ENCODE measurements at places on chromosomes 12 and 14.

- DNase-seq: no peak
Measured at GRCh38 chr14:49218436-49219092, 367.6 kb downstream of the RPS29 start.

- no peak for DNase-seq
Measured at GRCh38 chr12:94073441-94074051, 74.8 kb upstream of the PLXNC1 start.

GRCh38 chr12:91778938-91779400, 366.7 kb downstream of the BTG1 start:
- DNase-seq: peak; percentile 15

DNA sequence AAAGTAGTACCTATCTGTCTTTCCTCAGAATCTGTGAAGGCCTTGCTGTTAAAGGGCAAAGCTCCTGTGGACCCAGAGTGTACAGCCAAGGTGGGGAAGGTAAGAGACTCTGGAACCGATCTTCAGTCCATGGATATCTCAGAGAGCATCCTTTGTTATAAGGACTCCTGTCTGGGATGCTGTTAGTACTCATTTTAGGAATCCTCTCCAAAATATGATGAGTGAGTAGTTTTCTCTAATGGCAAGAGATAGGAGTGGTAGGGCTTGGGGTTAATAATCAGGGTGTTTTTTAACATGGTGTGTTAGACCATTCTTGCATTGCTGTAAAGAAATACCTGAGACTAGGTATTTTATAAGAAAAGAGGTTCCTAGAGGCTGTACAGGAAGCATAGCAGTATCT, 1.9 kb downstream of the PARP2 start:
- DNase-seq: no peak

- DNase-seq: no peak
Measured at GRCh38 chr12:40232602-40233001, 7.8 kb downstream of the LRRK2 start.

DNA sequence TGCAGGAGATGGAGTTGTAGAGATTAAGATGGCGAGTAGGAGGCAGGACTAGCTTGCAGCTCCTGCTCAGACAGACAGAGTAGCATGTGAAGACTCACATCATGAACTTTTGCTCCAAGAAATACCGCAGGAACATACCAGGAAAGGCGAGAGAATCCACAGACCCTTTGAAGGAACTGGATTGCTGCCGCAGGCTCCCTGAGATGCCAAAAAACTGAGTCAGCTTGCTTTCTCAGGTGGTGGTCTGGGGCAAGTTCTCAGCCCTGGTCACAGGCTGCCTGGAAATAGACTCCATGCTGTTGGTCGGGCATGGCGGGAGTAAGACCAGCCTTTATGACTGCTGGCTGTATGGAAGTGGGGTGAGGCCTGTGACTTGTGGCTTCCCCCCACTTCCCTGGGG, 163.6 kb upstream of the NAV3 start:
- no peak for DNase-seq

DNA sequence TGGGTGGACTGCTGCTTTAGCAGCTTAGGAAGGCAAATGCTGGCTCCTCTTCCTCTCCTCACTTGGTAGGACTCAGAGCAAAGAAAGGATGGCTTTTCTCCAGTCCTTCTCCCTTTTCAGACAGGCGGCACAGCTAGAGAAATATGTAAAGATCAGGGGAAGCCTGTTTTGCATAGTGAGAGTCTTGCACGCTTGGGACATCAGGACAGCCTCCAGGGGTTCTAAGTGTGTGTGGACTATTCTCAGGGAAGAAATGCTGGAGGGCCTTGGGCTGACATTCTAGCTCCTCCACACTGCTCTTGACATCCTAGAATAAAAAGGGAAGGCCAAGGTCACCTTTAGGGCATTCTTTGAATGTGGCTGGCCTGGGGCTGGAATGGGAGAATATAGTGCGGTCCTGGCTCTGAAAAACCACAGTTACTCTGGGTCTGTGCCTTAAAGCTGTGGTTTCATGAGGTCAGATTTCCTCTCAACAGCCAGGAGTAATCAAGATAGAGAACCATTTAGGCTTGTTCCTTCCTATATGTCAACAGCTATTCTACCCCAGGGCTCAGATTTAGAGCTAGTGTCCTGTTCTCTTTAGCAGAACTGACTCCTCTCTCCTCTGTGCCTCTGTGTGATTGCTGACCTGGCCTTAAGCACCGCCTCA, 24.3 kb downstream of the CMA1 start:
- DNase-seq: peak; percentile 58

DNA sequence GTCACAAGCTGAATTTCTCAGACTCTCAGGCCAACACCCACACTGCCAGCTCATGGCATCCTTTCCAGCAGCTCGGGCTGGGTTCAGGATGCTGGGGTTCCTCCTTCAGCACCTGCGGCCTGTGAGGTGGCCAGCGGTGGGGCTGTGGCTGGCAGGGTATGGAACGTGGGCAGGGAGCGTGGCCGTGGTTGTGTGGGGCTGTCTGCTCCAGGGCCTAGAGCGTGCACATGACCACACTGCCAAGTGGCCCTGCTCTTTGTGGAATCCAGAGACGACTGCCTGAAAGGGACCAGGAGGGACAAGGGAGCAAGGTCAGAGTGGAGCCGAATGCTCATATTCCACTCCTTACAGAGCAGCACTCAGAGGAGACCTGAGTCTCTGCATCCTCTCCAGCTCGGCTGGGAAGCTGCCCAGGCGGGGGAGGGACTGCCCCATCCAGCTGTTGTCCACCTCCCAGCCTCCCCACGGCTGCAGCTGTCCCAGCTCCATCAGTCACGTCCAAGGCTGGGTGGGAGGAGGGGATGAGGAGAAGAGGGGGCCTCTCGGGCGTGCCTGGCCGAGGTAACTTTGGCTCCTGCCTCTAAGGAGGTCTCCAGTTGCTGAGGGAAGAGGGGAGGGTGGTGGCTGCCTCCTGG, 71.3 kb downstream of the TSPAN9 start:
- DNase-seq: no peak

Data from HL-60 (cell line).